ENCODE measurements at places on chromosomes 1 and 21.

DNA sequence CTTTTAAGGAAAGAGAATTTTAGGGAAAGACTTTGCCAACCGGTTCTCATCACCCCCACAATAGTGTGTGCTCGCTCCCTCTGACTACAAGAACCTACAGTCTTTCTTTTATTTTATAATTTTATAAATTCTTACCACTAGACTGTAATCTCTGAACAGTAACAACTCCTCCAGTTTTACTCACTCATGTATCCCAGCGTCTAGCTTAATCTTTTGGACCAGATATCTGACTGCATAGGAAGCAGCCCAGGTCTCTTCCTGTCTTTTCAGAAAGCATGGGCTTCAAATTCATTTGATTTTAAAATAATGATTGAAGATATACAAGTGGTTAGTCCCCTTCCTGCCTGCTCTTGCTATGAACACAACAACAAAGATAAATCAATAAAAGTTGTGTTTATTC lies 19.0 kb upstream of the DUSP10 start:
- DNase-seq, result no peak

DNA sequence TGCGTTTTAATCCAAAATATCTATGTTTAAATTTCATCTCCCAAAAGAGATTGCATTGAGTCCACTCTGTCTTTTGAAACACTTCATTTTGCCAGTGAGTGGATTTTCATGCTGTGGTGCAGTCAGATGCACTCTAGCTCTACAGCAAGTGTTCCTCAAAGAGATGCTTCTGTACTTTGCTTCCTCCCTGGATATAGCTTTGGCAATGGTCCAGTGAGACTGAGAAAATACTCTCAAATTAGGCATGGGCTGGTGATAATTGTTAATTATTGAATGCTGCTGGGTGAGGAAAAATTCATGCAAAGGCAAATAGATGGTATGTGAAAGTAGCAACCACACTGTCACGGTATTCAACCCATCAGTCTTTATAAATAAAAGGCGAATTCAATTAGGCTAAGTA lies 396.9 kb downstream of the ADGRL2 start:
- DNase-seq, result no peak

DNA sequence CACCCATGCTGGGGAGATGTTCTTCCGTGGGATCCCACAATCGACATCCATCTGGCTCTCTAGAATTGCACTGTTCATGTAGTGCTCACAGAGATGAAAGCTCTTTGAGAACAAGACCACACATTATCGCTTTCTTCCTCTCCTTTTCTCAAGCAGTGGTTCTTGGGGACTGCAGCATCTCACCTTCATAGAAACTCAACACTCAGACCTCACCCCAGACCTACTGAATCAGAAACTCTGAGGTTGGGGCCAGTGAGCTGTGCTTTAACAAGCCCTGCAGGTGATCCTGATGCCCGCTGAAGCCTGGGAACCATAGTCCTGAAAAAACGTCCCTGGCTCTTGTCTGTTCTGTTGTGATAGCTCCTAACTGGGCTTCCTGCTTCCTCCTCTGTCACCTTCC lies 251.3 kb upstream of the FGGY start:
- no peak for DNase-seq

GRCh38 chr1:174013864-174014418 lies 8.2 kb downstream of the RC3H1 start:
- DNase-seq, result no peak

GRCh38 chr1:153841463-153841994 lies 66.3 kb downstream of the SLC27A3 start:
- DNase-seq, result no peak

GRCh38 chr1:184473176-184473966 lies 86.5 kb downstream of the C1orf21 start:
- no peak for DNase-seq

- DNase-seq, result no peak
Measured at GRCh38 chr1:228283043-228283371, 75.2 kb downstream of the OBSCN start.

DNA sequence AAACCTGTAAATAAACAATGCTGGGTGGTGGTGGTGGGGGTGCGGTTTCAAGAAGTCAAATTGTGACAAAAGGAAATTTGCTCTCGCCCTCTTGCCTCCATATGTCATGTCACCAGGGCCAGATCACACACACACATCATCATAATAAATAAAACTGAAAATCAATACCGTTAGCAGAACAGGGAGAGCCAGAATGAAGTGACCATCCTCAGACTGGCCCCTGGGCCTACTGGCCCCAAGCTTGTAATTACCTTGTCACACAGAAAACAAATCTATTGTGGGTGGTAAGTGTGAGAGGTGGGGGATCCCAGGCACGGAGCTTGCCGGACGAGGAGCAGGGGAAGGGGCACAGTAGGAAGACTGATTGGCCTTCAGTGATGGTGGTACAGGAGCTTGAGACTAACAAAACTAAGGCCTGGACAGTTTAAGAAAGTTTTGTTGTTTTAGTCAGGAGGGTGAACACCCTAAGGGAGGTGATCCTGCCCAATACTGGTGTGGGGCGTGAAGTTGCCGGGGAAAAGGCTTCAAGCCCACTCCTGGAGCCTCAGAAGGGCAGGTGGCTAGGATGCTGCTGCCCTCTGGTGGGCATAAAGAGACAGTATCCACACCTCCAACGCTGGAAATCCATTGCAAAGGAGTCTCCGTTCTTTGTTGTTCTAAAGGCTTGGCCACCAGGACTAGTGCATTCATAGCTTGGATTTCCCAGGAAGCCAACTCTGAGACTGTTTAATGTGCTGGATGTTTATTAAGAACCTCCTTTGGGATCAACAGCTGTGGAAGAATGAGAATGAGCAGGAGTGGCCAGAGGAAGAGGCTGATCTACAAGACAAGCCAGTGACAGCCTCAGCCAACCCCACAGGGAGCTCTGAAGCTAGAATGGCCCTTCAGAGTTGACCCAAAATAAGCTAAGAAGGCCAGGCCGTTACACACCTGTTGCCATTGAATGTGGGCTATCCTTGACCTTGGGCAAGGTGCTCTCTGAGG lies 8.1 kb upstream of the C1orf216 start:
- peak; percentile 43 for DNase-seq

DNA sequence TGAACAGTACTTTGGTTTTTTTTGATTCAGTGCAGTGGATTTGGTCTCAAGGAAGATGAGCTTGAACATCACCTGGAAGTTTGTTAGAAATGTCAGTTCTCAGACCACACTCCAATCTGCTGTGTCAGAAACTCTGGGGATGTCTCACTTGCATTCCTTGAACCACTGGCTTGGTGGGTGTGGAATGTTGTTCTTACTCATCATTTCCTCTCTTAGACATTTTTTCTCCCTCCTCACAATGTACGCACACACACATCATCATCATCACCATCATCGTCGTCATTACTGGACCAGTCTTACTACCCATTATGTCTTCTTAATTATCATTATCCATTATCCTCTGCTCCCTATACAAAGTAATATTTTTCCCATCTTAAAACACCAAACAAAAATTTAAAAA lies 91.9 kb upstream of the KCNK2 start:
- no peak for DNase-seq

DNA sequence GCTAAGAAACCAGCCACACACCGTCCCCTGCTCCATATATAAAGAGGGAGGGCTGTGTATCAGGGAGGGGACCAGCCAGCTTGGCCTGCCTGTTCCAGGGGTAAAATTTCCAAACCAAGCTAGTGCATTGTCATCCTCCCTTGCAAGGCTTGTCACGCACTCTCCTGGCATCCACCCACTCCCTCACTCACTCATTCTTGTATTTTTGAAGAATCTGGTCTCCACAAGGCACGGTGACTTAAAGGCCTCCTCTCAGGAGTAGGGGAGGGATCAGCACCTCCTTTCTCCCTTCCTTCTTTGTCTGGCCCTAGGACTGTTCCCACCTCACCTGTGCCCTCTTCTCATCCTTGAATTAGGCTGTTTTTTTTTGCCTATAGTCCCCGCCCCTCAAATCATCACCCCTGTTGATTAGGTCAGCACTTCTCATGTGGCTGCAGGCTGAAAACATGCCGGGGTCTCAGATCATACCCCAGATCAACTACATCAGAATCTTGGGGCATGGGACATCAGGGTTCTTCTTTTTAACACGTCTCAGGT lies 5.0 kb downstream of the ABCA4 start:
- no peak for DNase-seq

- DNase-seq, result no peak
Measured at GRCh38 chr1:172118618-172119017, 277.3 kb downstream of the DNM3 start.

DNA sequence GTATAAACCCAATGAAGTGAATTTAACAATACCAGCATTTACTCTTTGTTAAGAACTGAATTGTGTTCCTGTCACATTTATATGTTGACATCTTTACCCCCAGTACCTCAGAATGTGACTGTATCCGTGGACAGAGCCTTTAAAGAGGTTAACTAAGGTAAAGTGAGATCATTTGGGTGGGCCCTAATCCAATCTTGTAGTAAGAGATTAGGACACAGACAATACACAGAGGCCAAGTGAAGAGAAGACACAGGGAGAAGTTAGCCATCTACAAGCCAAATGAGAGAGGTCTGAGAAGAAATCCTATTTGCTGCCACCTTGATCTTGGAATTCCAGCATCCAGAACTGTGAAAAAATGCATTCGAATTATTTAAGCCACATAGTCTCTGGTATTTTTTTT lies 22.9 kb upstream of the WARS2 start:
- no peak for DNase-seq
